GM23248 (cell line): ENCODE measurements at places on chromosomes 3 and 15.

GRCh38 chr3:43892061-43892460 lies 201.3 kb downstream of the ABHD5 start:
- no peak for DNase-seq

GRCh38 chr3:71210257-71211007 lies 373.1 kb downstream of the FOXP1 start:
- peak; percentile 84 for DNase-seq

GRCh38 chr3:150410311-150411105 lies 2.4 kb downstream of the TSC22D2 start:
- peak; percentile 61 for DNase-seq

DNA sequence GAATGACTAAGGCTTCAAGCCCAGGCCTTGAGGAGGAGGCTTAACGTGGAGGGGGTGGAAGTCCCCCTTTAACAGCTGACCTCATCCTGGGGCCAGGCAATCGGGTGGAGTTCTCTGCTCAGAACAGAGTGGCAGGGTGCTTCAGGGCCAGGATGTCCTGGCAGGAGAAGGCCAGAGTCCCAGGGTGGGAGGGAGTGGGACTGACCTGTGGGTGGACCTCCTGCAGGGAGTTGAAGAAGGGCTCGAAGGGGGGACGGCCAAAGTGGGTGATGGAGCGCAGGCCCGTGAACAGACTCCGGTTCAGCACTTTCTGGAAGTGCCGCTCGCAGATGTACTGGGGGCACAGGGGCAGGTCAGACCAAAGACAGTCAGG lies 19.6 kb downstream of the DUOX2 start:
- peak; percentile 10 for DNase-seq
